SJSA1 (cell line): ENCODE measurements at places on chromosomes 5 and 9. TPM values are rescaled to one million over a fixed set of nuclear protein-coding genes. Genes with fewer than 3 reads are reported as not detected.

DNA sequence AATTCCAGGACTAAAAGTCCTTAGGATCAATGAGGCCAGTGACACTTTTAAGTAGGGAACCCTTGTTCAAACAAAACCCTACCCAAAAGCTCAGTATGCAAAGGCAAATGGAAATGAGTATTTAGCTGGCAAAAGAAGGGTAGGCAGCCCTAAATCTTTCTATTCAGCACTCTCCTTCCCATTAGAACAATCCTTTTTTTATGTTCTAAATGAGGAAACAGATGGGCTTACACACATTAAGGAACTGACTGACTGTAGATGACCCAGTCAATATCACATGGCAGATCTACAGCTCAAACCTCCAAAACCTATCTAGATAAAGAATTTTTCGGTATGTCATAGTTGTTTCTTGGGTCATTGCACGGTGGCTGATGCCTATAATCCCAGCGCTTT is 7.2 kb downstream of the CSNK1A1 start:
- H3K27ac ChIP-seq = no peak overlapping the region
- no peak overlapping the region for H3K4me3 ChIP-seq
- H3K36me3 ChIP-seq = peaks cover 81% of the 10 kb centered on the region
- no peaks in the 10 kb centered on the region for H3K27me3 ChIP-seq
- no peak for DNase-seq

- no peaks in the 10 kb centered on the region for H3K36me3 ChIP-seq
- no peaks in the 10 kb centered on the region for H3K4me1 ChIP-seq
- no peak overlapping the region for H3K27ac ChIP-seq
- no peaks in the 10 kb centered on the region for H3K27me3 ChIP-seq
These were observed 138.9 kb downstream of the GADD45G start for GRCh38 chr9:89743573-89744254.

The RORB gene
- total RNA-seq = not detected in 2 replicates

- DNase-seq = no peak
- no peaks in the 10 kb centered on the region for H3K27me3 ChIP-seq
- H3K27ac ChIP-seq = no peak overlapping the region
- no peaks in the 10 kb centered on the region for H3K36me3 ChIP-seq
- H3K4me1 ChIP-seq = no peaks in the 10 kb centered on the region
- H3K4me3 ChIP-seq = no peak overlapping the region
These were observed 547.8 kb downstream of the CCDC171 start for GRCh38 chr9:16100537-16101091.

GRCh38 chr9:89662718-89663613 is 58.2 kb downstream of the GADD45G start:
- no peaks in the 10 kb centered on the region for H3K36me3 ChIP-seq
- no peaks in the 10 kb centered on the region for H3K27me3 ChIP-seq
- no peak for DNase-seq
- no peak overlapping the region for H3K27ac ChIP-seq
- no peak overlapping the region for H3K4me3 ChIP-seq
- no peaks in the 10 kb centered on the region for H3K4me1 ChIP-seq
